IPS DF 19.7 (cell line): ENCODE measurements at places on chromosomes 12 and 14.

GRCh38 chr14:72315714-72316113, 383.5 kb downstream of the RGS6 start:
- no peak for DNase-seq

- no peak for DNase-seq
Observed at GRCh38 chr12:14278294-14278953, 87.1 kb upstream of the ATF7IP start.

DNA sequence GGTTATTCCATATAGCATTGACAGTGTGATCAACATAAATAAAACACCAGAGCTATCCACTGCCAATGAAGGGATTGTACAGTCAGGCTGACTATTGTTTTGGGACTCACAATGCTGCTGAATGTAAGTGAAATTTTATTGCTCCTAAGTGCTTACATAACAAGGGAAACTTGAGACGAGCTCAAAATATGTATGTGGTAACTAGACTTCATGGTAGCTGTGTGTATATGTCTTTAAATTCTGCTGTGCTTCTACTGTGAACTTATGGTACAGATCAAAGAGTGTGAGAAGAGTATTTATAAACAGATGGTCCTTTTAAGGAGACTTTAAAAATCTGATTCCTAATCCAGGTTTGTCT, 6.9 kb downstream of the FLRT2 start:
- no peak for DNase-seq

DNA sequence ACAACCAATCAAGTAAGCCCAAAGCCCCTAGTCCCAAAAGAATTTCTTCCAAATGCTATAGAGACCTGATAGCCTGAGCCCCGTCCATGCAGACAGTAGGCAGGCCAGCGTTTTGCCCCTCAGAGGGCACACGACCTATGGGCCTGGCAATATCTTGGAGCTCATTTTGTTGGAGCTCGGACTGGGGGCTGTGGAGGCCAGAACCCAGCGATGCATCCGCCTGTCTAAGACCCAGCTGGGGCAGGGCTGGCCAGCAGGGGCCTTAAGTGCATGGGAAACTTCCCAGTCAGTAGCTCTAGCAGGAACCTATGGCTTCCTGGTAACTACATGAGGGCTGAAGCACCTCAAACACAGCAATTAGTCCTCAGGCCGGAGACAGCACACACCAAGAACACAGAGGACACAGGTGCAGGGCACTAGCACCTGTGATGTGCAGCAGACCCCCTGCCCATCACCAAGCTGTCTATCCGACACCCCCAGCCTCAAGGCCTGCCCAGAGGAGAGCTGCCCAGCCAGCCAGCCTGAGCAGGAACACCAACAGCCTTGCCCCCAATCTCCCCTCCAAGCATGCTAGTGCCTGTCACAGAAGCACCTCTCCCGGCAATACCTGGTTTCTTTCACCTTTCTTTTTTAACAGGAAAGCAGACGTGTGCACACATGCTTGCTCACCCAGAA, 50.8 kb downstream of the ARL6IP4 start:
- no peak for DNase-seq

DNA sequence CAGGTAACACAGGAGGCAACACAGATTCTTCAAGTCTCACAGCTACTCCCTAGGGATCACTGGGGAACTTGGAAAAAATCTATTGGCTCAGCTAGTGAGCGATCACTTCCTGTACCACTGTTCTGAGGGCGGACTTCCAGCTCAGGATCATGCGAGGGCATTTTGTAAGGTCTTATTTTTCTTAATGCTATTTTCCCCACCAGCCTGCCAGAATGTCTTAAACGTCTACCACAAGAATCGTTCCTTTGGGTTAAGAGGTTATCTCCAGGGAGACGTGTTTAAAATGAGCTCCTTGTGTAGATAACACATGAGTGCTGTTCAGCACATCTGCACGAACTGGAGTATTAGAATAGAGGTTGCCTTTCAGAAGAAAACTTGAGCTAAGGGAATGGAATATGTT, 162.6 kb downstream of the ETNK1 start:
- DNase-seq: no peak

GRCh38 chr12:55737581-55738122, 5.3 kb upstream of the GDF11 start:
- no peak for DNase-seq

- no peak for DNase-seq
Observed at GRCh38 chr12:89927226-89927698, 218.6 kb upstream of the ATP2B1 start.

DNA sequence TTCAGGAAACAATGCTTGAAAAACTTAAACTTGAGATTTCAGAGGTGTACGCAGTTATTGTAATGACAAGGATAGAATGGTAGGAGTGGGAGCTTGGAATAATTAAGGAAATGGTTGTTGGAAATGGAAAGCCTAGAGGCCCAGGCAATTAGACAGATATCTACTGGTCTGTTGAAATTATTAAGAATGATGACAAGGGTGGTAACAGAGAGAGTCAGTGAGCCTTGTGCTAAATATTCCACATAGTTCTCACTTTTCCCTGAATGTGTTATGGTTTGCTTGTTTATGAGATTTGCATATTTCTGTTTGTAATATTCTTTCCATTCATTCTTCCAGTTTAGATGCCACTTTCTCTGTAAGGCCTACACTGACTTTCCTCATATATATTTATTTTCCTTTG, 66.0 kb upstream of the ATP2B1 start:
- no peak for DNase-seq

DNA sequence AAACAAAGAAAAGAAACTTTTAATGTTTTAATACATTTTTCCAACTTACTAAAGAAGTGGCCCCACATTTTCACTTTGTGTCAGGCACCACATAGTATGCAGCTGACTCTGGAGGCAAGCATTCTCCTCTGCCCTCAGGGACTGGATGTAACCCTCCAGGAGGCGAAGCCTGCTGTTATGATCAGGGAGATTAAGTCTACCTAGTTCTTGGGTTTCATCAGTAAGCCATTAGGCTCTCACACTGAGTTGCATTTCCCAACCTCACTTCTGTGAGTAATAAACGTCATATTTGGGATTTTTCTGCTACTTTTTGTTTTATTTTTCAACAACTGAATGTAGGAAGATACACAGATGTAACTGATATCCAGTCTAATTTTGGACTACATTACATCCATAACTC, 101.2 kb upstream of the LRFN5 start:
- DNase-seq: peak; percentile 17

DNA sequence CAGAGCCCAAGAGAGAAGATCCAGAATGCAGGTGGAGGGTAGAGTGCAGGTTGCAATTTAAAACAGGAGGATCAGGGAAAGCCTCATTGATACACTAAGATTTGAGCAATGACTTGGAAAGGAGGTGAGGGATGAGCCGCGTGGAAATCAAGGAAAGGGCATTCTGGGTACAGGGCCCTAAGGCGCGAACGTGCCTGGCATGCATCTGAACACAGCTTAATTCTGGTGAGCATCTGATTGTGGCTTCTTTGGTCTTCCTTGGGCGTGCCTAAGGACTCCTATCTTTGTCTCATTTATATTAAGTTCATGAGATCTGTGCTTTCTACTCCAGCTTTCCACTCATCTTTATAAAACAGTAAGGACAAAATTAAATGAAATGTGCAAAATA, 79.3 kb downstream of the NTF3 start:
- DNase-seq: no peak

DNA sequence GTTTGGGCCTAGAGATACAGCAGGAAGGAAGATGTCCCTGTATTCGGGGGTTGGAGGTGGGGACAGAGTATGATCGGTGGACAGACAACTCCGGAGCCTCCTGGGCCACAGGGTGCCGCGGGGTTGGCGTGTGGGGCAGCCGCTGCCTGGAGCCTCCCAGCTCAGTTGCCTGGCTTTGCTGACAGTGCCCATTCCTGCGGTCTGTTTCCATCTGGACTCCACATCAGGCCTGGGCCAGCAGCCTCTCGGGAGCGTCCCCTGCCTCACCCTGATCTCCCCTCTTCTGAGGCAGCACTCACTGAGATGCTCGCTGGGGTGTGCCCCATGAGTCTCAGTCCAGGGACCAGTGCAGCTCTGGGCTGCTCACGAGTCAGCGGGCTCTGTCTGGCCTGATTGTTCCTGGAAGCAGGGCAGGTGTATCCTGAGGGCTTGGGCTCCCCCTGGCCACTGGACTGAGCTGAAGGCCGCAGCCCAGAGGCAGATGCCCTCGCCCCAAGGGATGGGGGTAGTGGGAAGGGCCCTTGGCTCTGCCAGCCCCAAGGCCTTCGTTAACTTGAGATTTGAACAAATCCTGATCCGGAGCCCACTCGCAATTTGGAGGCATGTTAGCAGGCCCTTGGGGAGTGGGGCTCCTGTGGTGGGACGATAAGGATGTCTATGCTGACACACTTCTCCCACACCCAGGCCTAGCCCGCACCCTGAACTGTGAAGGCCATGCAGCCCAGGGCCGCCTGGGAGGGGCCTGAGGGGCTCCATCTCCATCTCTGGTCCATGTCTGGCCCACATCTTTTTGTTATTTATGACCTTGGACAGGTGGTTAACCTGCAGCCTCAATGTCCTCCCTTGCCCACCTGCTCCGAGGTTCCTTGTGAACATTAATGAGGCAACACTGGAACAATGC, 7.5 kb downstream of the HIP1R start:
- DNase-seq: no peak

DNA sequence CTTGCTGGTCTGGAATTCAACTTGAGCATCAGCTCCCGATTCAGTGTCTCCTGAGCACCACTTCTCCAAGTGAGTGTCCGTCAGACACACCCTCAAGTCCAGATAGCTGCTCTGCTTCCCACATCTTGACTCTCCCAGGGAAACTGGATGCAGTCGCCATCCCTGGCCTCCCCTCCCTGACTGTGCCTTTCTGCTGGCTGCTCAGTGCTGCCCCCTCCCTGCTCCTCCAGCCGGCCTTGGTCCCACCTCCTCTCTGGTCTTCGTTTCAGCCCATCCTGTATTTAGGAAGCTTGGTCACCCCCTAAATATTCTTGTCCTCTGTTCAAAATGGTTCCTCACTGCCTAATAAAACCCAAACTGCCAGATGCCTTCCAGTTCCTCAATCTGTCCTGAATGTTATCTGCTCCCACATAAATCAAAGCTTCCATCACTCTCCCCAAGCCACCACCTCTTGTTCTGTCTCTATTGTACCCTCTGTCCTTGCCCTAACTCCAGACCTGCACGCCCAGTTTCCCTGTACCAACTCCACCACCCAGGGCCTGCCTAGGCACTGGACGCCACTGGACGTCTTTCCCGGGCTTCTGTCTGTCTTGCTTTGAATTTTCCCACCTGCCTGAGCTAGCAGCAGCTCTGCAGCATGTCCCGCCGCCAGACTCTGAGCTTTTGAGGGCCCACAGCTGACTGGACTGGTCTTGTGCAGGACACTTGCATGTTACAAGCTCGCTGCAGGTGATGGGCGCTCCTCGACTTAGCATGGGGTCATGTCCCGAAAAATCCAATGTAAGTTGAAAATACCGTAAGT, 33.8 kb downstream of the CCDC92 start:
- no peak for DNase-seq

- no peak for DNase-seq
Observed at GRCh38 chr12:48489012-48489411, 6.7 kb downstream of the C12orf54 start.

DNA sequence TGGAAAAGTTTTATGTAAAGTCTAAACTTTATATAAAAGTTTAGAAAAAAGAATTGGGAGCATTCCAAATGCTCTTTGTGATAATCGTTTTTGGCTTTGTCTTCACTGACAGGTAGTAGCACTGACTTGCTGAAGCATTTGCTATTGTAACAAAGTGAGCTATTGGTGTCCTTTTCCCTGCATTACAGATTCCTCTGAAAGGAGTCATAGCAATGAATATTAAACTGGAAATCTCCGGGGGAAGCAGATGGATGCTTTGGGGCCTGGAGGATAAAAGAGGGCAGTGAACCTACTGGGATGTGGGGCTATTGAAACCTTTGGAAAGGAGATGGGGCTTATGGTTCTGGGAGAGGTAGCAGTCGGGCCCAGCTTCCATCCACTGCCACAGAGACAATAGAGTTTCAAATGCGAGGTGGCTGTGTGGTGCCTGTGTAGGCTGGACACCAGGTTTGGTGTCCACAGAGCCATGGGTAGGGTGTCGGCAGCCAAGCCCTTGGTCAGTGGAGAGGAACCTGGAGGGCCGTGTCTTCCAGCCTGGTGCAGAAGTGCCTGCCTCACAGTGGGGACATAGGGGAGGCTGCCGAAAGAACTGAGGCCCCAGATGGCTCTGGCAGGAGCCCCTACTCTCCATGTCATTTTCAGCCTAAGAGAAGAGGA, 10.1 kb downstream of the GSG1 start:
- DNase-seq: no peak

DNA sequence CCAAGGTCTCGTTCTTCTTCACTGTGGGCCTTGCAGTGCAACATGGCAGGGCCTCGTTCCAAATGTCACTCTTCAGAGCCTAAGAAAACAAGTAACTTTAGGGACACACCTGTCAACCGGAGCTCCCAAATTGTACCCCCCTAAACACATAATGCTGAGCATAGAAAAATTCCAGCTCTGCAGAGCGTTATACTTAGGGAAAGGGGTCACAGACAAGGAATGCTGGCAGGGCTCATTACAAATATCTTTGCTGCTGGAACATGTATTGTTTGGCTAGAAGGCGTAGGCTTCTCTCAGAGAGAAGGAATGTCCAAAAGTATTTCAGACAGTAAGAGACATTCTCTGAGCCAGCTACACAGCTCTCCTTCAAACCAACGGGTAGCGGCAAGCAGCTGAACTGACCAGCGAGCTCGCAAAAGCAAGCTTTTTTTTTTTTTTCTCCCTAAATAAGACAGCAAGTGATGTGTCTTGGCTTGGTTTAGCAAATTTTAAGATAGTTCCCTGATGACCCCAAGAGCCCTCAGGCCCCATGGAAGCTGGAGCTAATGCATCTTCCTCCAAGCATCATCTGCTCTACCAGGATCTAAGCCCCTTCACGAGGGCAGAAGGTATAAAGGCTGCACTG, 24.5 kb downstream of the SSH1 start:
- DNase-seq: no peak

- DNase-seq: no peak
Observed at GRCh38 chr14:50344116-50344775, 32.1 kb downstream of the DMAC2L start.

GRCh38 chr12:132747395-132747794, 14.2 kb downstream of the ANKLE2 start:
- DNase-seq: no peak

DNA sequence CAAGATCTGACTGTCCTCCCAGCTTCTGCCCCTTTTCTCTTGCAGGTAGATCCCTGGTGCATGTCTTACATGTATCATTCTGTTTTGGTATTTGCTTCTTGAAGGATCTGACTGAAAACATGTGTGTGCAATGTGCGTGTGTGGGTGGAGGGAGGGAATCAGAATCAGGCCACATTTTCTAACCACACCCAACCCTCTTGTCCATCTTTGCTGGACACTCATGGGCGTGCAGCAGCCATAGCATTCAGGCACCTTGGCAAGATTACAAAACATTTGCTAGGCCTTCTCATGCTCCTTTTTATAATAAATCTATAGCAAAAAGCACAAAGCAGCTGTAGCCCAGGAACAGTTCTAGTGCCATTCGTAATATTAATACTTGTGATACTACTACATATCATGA, 233.6 kb upstream of the E2F7 start:
- DNase-seq: no peak
